CD4-positive, alpha-beta T cell treated with Interferon alpha-2 for 1 hour (primary cell): ENCODE measurements at places on chromosomes 2 and 18.
A peak's percentile ranks its signal among the peaks of the same experiment; 100 is the strongest.

DNA sequence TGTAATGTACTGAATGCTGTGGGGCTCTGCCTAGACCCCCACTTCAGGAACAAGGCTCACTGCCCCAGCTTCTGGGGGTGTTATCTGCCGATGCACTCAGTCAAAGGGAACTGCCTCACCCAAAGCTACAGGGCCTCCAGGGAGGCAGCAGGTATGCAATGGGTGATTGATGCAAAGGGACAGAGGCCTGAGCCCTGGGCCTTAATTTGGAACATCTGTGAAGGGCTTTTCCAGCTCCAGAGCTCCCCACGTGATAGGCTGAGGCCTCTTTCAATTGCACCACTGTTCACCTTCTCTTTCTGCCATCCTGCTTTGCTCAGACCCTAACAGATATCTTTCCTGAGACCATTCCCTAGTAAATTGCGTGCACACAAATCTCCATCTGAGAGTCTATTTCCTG is 131.0 kb downstream of the ATL2 start:
- DNase-seq = no peak

DNA sequence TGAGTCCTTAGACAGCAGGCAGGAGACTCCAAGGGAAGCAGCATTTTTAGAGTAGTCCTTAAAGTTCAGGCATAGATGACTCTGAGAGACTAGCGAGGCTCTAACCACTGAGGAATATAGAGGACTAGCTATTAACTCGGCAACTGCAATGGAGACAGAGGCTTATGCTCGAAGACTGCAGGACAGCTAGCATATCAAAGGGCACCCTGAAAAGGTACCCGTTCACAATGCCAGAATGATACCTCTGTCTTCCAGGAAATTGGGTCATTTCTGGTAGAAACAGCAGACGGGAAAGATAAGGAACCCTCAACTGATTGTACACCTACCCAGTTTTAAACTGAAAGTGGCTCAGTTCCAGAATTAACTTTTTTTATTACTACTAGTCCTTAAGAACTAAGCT is 1204.0 kb upstream of the ZEB2 start:
- DNase-seq = no peak

DNA sequence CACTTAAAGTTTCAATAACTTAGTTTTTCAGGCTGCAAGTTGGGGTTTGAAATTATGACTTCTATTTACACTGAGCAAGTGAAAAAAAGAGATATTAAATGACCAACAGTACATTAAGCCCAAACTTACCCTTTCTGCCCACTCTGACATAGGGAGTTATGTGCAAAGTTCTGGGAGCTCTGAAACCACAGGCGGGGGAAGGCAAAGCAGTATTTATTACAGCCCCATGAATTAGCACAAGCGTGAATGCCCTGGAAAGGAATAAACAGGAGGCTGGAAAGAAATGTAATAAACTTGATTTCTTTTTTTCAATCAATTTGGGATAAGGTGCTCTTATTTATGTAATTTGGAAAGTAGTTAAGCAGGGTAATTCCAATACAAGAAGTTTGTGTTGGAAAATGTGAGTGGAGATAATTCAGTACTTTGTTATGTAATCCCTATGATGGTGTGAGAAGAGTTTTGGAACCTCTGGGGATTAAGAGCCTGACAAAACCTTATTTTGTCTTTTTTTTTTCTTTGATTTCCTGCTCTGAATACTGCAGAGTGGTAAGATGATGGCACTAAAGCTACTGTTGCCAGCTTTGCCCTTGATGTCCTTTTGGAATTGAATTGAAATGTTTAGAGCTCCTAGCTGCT is 351.5 kb downstream of the ARHGAP15 start:
- no peak for DNase-seq

DNA sequence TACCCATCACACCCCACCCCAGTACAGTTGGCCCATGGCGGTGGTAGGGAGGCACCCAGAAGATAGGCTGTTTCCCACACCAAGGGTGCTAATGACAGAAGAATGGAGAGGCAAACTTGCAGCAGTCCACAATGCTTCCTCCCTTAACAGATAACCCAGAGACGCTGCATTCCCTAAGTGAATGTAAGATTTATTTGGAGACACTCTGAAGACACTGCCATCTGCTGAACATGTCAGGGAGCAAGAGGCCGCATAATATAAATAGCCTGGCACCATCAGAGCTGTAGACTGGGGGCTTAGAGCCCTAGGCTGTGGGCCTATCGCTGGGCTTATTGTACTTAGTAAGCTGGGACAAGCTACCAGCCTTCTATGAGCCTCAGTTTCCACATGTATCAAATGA is 2.2 kb upstream of the IWS1 start:
- no peak for DNase-seq

- no peak for DNase-seq
These were observed 61.8 kb downstream of the RFTN2 start for GRCh38 chr2:197613509-197613987.

GRCh38 chr18:27608742-27609141 is 423.6 kb upstream of the CHST9 start:
- no peak for DNase-seq

DNA sequence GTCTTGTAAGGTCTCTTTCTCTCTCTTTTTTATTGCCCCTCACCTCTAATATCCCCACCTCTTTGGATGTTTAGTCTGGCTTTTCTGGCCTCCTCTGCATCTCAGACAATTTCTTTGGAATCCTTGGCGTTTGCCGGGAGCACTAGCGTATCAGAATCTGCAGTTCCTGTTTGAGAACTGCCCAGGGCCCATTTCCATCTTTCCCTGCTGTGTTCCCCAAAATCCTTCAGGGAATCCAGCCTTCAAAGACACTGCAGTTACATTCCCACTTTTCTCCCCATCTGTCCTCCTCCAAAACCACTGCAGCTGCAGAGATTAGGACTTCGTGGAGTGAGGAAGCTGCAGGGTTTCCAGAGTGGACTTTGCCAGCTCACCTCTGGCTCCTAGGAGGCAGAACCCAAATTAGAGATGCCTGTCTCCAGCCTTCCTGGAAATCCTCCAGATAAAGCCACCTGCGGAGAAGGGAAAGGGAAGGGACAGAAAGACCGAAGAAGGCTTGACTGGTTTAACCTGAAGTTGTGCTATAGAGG is 2.7 kb downstream of the VSNL1 start:
- no peak for DNase-seq

GRCh38 chr2:29269765-29270109 is 154.5 kb downstream of the CLIP4 start:
- no peak for DNase-seq

DNA sequence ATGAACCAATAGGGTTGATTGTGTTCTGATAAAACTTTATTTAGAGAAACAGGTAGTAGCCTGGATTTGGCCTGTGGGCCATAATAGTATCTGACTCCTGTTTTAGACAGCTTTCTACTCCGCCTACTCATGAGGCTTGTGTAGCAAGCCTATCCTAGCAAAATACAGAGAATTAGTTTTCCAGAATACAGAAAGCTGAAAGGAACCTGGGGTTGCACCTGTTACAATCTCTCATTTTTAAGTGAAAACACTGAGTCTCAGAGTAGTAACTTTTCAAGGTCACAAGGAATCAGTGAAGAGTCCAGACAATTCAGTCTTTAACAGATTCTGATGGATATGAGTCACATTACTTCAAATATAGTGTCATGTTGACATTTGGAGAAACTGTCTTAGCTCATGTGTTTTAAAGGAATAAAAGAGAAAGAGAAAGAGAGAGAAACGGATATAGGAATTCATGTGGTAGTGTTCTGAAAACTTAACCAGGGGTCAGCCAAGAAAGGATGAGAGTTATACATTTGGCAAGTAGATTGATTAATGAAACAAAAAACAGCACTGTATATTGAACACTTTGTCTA is 17.0 kb downstream of the ARHGAP28 start:
- DNase-seq = no peak

- no peak for DNase-seq
These were observed 110.6 kb downstream of the ATL2 start for GRCh38 chr2:38266382-38267061.

DNA sequence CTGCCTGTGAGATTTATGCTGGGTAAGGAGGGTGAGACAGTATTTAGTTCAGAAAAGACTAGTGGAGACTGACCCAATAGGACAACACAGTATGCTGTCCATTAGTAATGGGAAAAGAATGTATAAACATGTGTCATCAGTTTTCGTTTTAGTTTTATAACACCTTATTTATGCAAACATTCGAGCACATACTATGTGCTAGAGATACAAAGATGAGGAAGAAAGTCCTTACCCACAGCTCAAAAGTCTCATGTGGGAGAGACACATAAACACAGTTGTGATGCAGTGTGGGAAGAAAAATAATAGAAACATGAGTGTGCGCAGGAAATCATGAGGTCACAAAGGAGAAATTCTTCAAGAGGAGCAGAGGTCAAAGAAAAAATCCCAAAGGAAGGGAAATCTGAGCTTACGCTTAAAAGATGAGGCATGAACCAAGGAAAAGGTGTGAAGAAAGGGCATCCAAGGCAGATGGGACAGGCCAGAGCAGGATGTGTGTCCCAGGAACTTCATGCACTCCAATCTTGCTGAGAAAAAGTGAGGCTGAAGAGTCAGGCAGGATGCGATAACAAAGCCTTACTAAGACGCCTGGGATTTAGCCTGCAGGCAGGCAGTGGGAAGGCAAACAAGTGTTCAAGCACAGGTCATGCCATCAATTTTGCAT is 8.1 kb downstream of the METTL21A start:
- DNase-seq = no peak

DNA sequence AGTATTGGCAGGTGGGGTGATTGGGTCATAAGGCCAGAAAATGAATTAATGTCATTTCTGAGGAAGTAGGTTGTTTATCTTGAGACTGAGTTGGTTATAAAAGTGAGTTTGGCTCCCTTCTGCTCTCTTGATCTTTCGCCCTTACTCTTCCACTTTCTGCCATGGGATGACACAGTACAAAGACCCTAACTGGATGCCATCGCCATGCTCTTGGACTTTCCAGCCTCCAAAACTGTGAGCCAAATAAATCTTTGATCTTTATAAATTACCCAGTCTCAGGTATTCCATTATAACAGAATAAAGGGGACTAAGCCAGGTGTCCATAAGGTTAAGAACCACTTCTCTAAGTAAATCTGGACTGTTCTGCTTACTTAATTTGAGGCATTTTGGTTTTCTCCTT is 44.4 kb downstream of the MAP4K3 start:
- DNase-seq = no peak

GRCh38 chr2:152420363-152420762 is 85.4 kb downstream of the FMNL2 start:
- no peak for DNase-seq

- DNase-seq = no peak
These were observed 15.0 kb upstream of the KCNG2 start for GRCh38 chr18:79782566-79783308.

GRCh38 chr18:63831080-63831788 is 56.0 kb downstream of the SERPINB7 start:
- no peak for DNase-seq

DNA sequence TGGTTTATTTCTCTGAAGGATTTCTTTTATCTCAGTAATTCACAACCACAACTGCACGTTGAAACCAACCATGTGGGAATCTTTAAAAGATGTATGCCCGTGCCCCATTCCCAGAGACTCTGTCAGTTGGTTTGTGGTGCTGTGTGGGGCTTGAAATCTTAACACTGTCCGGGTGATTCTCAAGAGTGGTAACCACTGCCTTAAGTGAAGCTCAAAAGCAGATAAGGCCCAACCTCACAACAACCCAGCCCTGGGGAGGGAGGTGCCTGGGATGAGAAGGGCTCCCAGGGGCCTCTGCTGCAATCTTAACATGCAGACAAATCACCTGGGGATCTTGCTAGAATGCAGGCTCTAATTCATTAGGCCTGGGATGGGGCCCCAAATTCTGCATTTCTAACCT is 13.4 kb downstream of the AOX1 start:
- DNase-seq = no peak

- DNase-seq = no peak
These were observed 58.2 kb upstream of the DYNC1I2 start for GRCh38 chr2:171629113-171629512.

DNA sequence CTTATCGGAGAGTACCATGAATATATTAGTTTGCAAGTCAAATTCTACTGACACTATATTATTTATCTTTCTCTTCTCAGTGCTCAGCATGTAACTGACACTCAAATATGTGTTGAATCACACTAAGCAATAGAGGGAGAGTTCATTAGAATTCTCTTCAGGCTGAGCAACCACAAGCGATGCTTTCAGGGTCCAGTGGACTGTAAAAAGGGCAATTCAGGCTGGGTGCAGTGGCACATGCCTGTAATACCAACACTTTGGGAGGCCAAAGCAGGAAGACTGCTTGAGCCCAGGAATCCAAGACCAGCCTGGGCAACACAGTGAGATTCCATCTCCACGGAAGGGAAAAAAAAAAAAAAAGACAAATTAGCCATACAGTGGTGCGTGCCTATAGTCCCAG is 16.3 kb downstream of the PDE6D start:
- DNase-seq = no peak

GRCh38 chr2:23826040-23826439 is 100.9 kb downstream of the ATAD2B start:
- no peak for DNase-seq

DNA sequence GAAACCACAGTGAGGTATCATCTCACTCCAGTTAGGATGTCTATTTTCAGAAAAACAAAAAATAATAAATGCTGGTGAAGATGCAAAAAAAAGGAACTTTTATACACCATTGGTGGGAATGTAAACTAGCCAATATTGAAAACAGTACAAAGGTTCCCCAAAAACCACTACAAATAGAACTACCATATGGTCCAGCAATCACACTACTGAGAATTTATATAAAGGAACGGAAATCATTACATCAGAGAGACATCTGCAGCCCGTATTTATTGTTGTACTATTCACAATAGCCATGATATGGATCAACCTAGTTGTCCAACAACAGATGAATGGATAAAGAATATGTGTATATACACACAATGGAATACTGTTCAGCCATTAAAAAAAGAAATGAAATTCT is 52.0 kb downstream of the ORC4 start:
- DNase-seq = no peak

DNA sequence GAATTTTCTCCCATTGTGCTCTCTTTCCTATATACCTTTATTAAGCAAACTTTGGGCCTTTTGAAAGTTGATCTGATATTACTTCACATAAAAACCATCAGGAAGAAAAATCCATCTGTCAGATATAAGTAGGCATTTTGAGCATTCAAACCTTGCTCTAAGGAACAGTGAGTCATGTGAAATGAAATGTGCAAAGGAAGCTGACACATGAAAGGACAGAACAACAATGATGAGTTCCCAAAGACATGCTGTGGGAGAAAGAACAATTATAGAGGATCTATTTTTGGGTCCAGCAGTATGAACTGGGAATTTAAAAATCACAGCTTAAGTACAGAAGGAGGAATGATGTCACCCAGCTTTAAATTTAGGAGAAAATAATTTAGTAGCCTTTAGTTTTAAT is 18.1 kb downstream of the CALCRL start:
- no peak for DNase-seq

GRCh38 chr2:68411397-68412126 is 46.5 kb downstream of the PLEK start:
- peak; percentile 17 for DNase-seq

DNA sequence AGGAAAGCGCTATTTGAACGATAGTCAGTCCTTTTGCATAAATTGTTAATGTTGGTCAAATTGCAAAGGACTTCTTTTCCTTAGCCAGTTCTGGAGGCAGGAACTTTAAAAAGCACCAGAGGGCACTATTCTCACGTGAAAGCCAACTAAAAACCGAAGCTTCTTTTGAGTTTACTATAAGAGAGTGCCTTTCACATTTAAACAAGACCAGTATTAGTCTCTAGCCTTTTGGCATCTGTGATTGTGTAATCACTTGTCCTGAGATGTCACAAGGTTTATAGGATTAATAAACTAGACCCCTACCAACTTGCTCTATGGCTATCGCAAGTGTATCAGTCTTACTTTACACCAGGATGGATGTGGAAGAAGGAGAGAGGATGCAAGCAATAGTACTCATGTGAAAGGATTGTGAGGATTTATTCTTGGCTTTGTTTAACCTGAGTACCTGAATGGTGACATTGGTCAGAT is 14.4 kb upstream of the STAT4 start:
- DNase-seq = peak; percentile 20
